KG1 (cell line): ENCODE measurements at places on chromosomes 7 and 10.

DNA sequence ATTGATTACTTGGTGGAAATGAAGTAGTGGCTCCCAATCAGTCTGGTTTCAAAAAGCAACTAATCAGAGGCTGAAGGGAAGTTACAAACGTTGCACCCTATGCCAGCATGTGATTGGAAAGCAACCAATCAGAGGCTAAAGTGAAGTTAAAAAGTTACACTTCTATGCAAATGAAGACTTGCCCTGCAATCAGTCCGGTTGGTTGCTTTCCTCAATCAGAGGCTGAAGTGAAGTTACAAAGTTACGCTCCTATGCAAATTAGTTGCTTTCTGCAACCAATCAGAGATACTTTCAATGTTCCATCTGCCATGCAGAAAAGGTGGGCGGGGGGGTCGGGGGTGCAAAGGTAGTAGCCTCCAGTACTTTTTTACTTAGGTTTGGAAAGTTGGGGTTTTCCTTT is 1077.1 kb downstream of the TYW1 start:
- no peak for DNase-seq

DNA sequence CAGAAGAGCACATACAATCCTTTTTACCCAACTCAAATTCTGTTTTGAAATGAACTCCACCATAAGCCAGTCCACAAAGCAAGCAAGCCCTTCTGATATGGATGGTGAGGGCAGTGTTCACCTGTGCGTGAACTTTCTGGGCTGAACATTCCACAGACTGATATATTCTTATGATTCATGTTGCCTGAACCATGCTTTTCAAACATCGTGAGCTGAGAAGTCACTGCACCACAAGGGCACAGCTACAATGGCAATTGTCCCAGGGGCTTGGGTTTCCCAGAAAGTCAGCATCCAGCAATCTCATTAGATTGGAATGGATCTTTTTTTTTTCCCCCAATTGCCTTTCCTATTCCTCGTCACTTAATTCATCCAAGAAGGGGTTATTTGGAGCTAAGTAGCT is 86.9 kb upstream of the ZNF438 start:
- DNase-seq: no peak

DNA sequence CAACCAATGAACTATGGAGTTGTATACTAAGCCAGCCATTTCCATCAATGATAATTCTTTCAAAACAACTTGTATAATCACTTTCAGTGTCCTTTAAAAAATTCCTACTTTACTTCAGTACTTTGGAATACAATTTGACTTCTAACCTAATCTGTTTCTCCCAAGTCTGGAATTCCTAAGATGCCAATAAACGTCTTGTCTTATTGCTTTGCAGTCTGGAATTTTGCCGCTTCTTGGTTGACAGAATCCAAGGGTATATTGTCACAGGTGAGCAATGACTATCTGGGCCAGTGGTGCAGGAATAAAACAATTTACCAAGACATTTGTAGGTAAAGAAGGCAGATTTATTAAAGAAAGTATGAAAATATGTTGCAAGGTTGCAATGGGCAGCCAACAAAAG is 21.8 kb downstream of the RP9 start:
- DNase-seq: no peak

GRCh38 chr10:66717231-66717981 is 208.4 kb upstream of the LRRTM3 start:
- DNase-seq: no peak

DNA sequence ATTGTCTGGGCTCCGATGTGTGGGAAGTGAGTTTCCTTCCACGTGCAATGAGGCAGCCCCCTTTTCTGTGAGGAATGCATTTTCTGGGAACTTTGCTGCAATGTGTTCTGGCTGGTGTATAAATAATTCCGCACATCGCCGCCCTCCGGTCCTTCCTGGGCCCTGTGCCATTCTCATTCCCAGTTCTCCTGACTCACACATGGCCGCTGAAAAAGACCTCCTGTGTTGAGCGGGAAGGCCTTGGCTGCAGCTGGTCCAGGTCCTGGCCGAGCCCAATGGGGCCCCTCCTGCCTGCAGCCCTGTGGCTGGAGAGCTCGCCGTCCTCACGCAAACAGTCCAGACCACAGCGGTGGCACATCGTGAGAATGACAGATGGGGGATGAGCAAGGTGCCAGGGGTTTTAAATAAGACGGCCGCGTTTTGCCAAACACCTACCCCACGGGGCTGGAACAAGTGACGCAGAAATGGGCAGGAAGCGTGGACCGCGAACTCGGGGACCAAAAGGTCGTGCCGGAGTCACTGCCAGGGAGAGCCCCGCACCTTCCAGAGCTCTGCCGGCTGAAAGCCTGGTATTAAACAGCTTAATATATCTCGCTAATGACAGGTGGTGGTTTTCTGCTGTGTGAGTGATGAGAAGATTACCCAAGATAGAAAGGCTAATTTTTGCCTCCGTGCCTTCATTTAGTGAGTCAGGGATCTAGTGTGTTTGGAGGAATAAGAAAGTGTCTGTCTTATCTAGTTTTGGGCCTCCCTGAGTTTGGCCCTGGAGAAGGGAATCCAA is 37.0 kb downstream of the FAM20C start:
- no peak for DNase-seq

- no peak for DNase-seq
Measured at GRCh38 chr7:106326594-106327537, 42.1 kb upstream of the NAMPT start.

- no peak for DNase-seq
Measured at GRCh38 chr10:49837051-49837478, 74.9 kb upstream of the OGDHL start.

- no peak for DNase-seq
Measured at GRCh38 chr7:78690174-78690573, 763.3 kb downstream of the MAGI2 start.

- no peak for DNase-seq
Measured at GRCh38 chr10:1174022-1174421, 117.8 kb downstream of the WDR37 start.

DNA sequence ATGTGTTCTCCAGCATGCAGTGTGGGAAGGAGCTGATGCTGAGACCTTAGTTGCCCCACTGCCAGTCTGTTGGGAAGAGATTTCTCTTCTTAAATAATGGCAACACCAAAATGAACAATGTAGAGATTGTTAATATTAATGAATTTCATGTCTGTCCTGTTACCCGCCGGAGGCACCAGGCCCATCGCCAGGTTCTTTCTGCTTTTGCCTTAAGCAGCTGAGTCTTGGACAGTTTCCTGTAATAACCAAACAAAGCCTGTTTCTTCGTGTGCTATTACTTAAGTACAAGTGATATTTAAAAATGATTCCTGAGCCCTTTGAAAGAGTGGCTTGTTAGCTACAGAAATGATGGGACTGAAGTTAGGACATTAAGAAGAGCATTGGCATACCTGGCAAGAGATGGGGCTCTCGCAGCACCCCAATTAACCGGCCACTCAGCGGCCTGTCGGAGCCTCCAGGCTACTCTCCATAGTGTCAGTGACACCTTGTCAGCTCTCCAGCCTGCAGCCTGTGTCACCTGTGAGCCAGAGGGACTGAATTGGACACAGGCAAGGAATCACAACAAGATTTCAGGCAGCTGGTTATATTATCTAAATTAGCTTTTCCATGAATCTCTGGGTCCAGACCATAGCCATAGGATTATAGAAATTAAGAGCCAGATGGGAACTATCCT is 142.0 kb downstream of the CELF2 start:
- no peak for DNase-seq

- no peak for DNase-seq
Measured at GRCh38 chr10:13491747-13492360, 37.0 kb downstream of the BEND7 start.

DNA sequence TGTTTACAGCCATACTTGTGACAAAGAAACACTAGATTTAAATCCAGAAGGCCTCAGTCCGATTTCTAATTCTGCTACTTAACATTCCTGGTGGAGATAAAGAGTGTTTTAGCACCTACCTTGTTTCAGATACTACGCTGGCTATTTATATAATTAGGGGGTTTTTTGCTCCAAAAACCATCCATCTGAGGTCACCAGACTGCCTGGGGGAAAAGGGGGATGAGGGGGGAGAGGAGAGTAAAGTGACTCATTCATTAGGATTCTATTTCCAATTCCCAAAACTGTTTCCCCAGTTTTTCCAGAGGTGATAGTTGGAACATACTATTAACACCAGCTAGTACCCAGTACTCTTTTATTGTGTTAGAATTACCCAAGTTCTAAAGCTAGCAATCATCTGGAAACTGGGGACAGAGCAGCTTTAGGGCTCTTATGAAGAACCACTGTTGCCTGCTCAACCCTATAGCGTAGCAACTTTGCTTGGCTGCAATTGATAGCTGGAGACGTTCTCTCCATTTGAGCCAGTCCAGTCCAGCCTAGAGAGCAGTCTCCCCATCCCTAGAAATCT is 6.6 kb downstream of the GCC1 start:
- no peak for DNase-seq

DNA sequence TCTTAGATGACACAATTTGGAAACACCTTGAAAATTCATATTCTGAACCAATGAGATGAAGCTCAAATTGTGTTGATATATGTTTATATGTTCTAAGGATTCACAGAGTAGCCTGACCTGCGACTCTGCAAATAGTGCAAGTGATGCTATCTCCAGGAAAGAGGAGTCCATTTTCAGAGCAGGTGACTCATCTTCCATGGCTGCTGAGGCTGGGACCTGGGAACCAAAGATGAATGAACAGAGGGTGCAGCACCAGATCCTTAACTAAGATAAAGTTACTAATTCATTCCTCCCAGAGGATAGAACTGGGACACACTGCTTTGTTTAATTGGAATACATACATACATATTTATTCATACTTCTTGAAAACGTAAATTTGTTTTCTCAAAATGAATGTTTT is 240.6 kb upstream of the SEMA3C start:
- no peak for DNase-seq

- DNase-seq: no peak
Measured at GRCh38 chr10:42865716-42866114, 83.1 kb downstream of the BMS1 start.

- no peak for DNase-seq
Measured at GRCh38 chr7:2446676-2447075, 29.5 kb downstream of the GRIFIN start.

- no peak for DNase-seq
Measured at GRCh38 chr7:116799916-116800315, 62.5 kb upstream of the CAPZA2 start.

DNA sequence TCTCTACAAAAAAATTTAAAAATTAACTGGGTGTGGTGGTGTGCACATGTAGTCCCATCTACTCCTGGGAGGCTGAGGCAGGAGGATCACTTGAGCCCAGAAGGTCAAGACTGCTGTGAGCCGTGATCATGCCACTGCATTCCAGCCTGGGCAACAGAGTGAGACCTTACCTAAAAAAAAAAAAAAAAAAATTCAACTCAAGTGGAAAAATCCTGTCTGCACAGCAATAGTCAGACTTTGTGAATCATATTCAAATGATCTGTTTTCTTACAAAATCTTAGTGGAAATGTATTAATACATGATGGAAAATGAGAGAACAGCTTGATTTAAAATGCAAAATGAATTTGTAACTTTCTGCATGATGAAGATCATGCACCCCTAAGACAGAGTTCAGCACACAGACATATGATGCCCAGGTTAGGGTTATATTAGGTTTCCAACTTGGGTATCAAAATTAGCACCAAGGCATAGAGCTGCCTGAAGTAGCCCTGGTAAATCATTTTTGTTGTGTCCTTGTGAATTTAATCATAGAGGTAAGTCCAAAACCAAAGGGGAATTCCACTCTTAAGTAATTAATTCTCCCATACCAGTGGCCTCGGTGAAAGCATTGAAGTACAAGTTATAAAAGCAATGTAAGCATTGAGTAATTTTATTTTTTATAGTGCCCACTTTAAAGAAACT is 93.8 kb downstream of the ADD3 start:
- DNase-seq: no peak

DNA sequence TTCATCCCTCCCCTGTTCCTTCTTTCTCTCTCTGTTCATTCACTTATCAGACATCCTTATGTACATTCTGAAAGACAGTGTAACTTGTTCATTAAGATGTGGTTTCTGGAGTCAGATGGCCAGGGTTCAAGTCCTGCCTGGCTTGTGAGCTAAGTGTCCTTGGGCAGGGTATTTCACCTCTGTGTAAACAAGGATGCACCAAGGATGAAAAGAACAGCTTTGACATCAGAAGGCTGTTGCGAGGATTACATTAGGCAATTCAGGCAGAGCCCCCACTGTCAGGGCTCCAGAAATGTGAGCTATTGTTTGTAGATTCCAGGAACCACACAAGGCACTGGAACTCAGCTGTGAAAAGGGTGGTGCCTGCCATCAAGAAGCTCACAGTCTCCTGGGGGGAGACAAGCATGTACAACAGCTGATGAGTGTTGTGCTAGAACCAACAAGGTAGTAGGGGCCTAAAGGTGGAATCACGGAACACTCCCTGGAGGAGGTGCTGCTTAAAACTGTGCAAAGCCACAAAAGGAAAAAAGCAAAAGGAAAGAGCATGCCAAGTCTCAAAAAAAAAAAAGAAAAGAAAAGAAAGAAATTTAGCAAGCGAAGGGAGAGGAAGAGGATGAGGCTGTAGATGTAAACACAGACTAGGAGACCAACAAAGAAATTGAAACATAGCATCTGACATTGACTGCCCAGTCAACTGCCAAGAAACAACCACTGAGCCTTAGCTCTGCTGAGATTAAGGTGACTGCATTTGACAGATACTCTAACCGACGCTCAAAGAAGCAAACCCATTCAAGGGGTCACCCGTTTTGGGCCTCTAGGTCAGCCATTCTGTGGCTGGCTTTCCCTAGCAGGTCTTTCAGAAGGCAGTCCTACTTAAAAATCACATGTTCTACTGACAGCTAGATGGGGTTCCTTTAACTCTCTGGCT is 12.5 kb downstream of the PDLIM1 start:
- DNase-seq: no peak

DNA sequence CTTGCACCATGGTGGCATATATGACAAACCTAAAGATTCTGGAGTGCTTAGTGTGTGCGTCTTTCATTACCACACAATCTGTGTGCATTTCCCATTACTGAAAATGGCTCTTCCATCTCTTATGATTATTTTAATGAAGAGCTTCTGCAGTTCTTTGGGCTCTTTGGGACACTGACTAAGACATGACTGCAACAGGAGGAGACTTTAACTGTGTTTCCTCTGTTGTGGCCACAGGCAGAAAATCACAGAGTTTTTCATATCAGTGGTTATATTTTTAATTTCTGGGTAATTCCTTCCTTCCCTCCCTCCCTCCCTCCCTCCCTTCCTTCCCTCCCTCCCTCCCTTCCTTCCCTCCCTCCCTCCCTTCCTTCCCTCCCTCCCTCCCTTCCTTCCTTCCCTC is 58.1 kb downstream of the WNT2 start:
- DNase-seq: no peak
